Lung microvascular endothelial cell (primary cell): ENCODE measurements at places on chromosomes 4 and X.
A peak's percentile ranks its signal among the peaks of the same experiment; 100 is the strongest.

GRCh38 chrX:71846429-71846828 is 64.2 kb upstream of the NHSL2 start:
- peak; percentile 3 for DNase-seq

GRCh38 chrX:143298663-143299241 is 218.5 kb downstream of the SPANXN3 start:
- no peak for DNase-seq

- DNase-seq: no peak
These were observed 210.1 kb upstream of the FAT4 start for GRCh38 chr4:125104616-125105015.

GRCh38 chr4:78588894-78589545 is 37.5 kb downstream of the ANXA3 start:
- DNase-seq: no peak

DNA sequence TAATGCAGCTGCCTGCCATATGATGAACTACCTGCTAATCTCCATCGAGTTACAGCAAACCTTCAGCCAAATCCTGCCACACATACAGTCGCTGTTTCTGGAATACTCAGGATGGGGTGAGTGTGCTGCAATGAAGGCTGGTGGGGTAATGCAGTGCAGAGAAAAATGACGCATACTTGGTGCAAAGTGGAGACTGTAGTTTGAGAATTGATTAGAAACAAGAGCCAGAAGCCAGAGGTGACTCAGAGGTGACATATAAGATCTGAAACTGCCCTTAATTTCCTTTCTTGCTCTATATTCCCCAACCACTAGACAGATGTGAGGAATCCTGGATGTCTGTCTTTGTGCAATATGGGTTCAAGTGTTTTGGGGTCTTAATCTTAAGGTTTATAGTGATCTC is 22.0 kb downstream of the C4orf54 start:
- no peak for DNase-seq

- DNase-seq: peak; percentile 32
These were observed 38.6 kb downstream of the UNC5C start for GRCh38 chr4:95510145-95510544.
